Muscle of leg (tissue), 16 donors: ENCODE measurements at places on chromosomes 7 and 10. TPM values are rescaled to one million over a fixed set of nuclear protein-coding genes. Genes with fewer than 3 reads are reported as not detected.

Gene CDC14C
- not detected for polyA plus RNA-seq

Gene CASP2
- polyA plus RNA-seq = 19.1 TPM

Gene RADIL
- 3.2 TPM for polyA plus RNA-seq

Gene CRHR2
- polyA plus RNA-seq = 2.6 TPM

- DNase-seq = no peak
These were observed 86.6 kb downstream of the RAPGEF5 start for GRCh38 chr7:22270371-22270770.

- peak; percentile 4 for DNase-seq
These were observed 9.7 kb upstream of the OR13A1 start for GRCh38 chr10:45325116-45325515.

Gene PRRT4
- 17.3 TPM for polyA plus RNA-seq

DNA sequence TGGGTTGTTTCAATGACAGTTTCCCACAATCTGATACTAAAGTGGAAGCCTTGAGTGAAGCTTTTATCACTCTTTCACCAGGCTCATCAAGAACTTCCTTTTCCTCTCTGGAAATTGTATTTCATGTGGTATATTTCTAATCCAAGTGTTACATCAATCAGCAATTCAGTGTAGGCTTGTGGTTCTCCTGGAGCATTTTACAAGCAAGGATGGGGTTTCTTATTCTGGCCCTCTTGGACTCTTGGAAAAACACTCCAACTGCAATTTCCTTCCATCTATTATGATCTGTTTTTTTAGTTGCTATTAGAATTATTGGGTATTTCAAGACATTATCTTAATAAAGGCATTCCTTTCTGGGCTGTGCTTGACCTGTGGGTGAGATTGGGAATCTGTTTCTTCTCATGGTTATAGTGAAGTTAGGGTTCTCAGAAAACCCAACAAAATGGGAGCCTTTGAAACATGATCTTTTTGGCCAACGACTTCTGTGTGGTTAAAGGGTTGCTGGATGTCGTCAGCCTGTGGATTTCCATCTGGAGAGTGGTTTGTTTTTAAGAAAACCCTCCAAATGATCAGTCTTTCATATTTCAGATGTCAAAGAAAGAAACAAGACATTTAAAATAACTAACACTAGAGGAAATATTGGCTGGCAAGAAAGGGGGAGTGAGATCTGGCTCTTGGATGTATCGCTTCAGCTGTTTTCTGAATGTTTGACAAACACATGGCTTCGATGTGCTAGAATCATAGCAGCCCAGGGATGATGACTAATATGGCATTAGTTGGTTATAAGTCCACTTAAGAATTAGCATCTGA is 540.2 kb downstream of the LRMDA start:
- DNase-seq = peak; percentile 57

GRCh38 chr10:128316925-128317324 is 190.7 kb upstream of the MKI67 start:
- no peak for DNase-seq

Gene DDX56
- 54.4 TPM for polyA plus RNA-seq

DNA sequence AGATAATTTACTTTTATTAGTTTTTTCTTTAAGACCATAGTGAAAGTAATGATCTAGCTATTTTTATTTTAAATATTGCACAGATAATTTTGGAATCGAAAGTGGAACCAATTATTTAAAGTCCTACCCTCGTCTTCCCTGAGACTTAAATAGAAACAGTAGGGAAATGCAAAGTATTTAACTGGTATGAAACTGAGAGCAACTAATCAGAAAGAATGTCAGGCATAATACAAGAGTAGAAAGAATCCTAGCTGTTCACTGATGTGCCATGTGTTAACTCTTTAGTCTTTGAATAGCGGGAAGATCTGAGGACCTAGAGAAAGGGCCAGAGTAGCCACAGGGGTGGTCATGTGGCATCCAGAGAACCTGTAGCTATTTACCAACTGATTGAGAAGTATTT is 630.0 kb downstream of the NRG3 start:
- DNase-seq = no peak

Gene LGI1
- polyA plus RNA-seq = 20.1 TPM

Gene FERD3L
- polyA plus RNA-seq = not detected

DNA sequence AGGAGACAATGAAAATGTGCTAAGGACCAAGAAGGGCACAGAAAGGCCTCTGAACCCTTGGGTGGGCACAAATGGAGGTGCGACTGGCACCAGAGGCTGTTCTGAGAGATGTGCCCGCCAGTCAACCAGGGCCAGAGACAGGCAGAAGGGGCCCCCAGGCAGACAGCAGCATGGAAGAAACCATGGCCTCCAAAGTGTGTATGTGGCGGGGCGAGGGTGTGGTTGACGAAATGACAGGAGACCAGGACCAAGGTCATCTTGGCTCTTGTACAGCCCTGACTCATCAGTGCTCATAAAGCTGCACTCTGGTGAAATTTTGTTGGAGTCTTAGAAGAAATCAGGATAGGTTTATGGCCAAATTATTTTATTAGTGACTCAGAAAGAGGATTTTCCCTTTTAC is 4.0 kb upstream of the MRPS24 start:
- DNase-seq = peak; percentile 56

Gene HABP2
- 0.09 TPM for polyA plus RNA-seq

DNA sequence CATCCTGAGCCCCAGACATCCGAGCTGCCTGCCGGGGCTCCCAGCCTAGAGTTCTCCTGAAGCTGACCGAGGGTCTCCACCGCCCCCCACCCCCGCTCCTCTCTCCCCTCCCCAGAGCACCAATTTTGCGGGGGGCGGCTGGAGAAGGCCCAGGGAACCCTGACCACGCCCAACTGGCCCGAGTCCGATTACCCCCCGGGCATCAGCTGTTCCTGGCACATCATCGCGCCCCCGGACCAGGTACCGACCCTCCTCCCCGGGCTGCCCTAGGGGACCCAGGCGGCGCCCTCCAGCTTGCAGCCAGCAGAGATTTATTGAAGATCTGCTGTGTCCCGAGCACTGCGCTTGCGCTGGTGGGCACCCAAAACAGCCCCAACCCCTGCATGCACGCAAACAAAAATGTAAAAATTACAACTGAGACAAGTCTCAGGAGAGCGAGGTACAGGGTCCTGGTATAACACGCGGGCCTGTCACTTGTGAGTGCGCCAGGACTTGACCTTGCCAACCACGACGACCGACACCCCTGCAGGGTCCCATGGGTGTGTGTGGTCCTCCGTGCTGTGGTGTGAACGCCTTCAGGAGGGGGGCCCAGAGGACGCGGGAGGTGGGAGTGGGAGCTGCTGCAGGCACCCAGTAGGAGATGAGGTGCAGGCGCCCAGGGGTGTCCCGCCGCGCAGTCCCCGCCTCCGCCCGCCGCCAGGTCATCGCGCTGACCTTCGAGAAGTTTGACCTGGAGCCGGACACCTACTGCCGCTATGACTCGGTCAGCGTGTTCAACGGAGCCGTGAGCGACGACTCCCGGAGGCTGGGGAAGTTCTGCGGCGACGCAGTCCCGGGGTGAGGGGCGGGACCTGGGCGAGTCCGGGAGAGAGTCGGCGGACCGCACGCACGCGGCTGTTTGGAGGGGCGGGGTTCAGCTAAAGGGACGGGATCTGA is 3.1 kb downstream of the PCOLCE start:
- DNase-seq = no peak

DNA sequence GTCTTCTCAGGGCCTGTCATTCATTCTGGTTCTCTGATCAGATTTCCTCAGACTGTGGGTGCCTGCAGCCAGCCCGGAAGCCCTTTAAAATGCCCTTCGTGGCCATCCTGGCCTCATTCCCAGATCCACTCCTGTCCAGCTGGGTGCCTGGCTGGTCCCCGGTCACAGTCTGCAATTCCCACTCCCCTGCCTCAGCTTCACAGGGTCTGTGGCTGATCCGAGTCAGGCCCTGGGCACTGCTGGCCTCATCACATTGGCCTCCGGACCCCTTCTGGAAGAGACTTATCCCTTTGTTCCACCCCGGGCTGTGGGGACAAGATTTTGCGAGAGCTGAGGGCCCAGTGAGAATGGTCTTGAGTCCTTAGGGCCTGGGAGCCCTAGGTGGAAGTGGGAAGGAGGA is 12.1 kb downstream of the DOCK1 start:
- DNase-seq = no peak

DNA sequence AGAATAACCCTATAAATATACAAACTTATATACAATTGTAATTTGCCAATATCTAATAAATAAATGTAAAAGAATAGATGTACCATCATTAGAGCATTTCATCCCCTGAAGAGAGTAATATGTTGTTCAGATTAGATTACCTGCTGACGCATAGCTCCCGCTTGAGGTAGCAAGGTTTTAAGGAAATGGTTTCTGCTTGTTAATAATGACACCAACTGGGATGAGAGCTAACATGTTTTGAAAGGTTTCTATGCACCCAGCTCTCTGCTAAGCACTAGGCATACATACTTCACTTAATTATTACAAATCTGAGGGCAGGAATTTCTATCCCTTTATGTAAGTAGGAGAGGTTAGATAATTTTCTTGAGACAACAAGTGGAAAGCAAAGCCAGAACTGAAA is 1003.3 kb upstream of the SORCS1 start:
- DNase-seq = no peak

- no peak for DNase-seq
These were observed 33.9 kb downstream of the BNIP3 start for GRCh38 chr10:131947631-131948347.

- DNase-seq = no peak
These were observed 271.1 kb upstream of the SEMA3D start for GRCh38 chr7:85457911-85458310.

Gene GRM8
- polyA plus RNA-seq = 0.75 TPM

DNA sequence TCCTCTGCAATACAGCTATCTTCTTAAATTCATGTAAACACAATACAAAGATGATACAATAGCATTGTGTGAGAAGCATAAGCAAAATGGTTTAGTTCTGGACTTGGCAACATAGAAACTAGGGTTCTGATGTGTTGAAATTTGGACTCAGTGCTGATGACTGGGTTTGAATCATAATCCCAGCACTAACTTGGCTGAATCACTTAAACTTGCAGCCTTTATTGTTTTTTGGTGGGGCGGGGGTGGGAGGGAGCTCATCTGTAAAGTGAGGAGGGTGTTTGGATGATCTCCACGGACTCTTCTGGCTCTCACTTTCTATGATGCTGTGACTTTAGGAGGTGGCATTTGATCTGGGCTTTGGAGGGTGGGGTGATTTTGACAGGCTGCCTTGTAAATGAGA is 158.2 kb downstream of the WNT2 start:
- peak; percentile 21 for DNase-seq

- DNase-seq = no peak
These were observed 55.3 kb downstream of the CH25H start for GRCh38 chr10:89151857-89152256.

DNA sequence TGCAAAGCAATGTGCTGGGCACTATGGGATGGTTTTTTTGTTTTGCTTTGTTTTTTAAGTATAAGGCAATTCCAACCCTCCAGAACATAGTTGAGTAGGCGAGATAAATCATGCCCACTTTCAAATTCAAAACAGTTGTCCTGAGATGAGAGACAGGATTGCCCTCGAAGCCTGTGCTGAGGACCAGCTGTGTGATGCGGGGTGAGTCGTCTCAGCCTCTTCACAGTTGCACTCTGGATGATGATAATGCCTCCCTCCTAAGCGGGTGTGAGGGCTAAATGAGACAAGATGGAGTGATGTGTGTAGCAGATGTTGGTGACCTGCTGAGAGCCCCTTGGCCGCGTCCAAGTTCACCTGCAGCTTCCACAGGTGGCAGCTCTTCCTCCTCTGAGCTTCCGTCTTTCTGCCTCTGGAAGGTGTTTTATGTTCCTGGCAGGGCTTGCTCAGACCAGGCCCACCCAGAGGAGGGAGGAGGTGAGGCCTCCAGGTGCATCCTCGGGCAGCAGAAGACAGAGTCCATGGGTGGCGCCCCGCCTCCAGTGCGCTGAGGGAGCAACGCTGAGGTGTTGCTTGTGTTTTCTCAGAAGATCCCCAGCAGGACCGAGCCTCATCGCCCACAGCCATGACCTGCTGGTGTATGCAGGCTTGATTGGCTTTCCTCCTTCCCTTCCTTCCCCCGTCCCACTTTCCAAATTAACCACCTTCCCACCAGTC is 30.6 kb downstream of the ECHDC3 start:
- DNase-seq = no peak

Gene TCAF2
- 14.0 TPM for polyA plus RNA-seq

GRCh38 chr10:89369156-89370105 is 8.4 kb upstream of the IFIT1B start:
- peak; percentile 75 for DNase-seq

DNA sequence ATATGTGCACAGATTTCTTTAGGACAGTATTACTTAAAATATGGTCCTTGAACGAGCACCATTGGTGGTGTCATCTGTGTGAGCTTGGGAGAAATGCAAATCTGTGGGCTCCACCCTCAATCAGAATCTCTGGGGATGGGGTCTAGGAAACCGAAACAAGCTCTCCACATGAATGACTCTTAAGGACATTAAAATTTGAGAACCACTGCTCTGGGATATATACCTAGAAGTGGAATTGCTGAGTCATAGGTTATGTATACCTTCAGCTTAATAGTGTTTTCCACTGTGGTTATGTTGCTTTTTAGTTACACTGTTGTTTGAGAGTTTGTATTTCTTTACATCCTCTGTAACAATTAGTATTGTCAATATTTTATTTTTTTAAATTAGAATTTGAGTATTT is 24.0 kb downstream of the ZNRF2 start:
- DNase-seq = no peak

- DNase-seq = no peak
These were observed 232.2 kb downstream of the TCERG1L start for GRCh38 chr10:131079314-131079713.

DNA sequence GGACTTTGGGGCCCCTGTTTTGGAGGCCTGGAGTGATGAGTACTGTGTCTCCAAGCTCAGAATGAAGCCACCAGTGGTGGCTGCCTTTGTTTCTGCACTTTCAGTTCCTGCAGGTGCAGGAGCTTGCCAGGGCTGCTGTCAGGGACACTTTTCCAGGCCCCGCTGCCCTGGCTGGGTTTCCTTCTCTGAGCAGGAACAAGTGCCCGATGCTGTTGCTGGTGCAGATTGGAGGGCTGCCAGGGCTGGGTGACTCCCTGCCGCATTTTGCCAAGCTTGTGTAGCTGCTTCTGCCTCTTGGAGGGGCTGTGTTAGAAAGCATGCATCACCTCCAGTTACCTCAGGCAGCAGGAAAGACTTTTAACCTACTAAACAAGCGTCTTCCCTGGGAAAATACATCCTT is 211.1 kb downstream of the MGMT start:
- no peak for DNase-seq

DNA sequence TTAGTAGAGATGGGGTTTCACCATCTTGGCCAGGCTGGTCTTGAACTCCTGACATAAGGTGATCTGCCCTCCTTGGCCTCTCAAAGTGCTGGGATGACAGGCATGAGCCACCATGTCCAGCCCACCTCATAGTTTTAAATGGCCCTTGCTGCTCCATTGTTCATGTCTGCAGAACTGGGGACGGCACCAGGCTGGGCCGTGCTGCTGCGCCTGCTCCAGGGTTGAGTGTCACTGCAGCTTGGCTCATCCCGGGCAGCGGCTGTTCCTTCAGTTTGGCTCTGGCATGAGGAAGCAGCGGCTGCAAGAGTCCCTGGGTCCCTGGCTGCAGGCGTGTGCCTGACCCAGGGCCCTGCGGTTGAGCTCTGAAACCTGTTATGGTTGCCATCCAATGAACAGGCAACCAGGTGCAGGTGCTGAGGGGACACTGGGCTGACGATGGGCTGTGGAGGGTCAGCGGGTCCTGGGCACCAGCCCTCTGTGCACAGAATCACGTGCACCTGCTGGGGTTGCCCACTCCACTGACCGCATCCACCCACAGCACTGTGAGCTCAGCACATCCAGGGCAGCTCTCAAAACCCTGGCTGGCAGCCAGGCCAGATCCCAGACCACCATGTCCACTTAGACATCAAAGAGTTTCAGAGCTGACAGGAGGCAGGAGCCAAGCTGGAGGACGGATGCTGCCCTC is 70.2 kb upstream of the PPP2R2D start:
- DNase-seq = no peak

GRCh38 chr7:154372011-154372601 is 319.9 kb downstream of the DPP6 start:
- no peak for DNase-seq

Gene TMEM184A
- polyA plus RNA-seq = 0.56 TPM

Gene IFIT1B
- polyA plus RNA-seq = 0.17 TPM
